ENCODE measurements at places on chromosomes 5 and 9.

- no peak for DNase-seq
These were observed 141.7 kb downstream of the GADD45G start for GRCh38 chr9:89746385-89747116.

GRCh38 chr5:174145821-174146220 lies 100.3 kb downstream of the NSG2 start:
- no peak for DNase-seq

DNA sequence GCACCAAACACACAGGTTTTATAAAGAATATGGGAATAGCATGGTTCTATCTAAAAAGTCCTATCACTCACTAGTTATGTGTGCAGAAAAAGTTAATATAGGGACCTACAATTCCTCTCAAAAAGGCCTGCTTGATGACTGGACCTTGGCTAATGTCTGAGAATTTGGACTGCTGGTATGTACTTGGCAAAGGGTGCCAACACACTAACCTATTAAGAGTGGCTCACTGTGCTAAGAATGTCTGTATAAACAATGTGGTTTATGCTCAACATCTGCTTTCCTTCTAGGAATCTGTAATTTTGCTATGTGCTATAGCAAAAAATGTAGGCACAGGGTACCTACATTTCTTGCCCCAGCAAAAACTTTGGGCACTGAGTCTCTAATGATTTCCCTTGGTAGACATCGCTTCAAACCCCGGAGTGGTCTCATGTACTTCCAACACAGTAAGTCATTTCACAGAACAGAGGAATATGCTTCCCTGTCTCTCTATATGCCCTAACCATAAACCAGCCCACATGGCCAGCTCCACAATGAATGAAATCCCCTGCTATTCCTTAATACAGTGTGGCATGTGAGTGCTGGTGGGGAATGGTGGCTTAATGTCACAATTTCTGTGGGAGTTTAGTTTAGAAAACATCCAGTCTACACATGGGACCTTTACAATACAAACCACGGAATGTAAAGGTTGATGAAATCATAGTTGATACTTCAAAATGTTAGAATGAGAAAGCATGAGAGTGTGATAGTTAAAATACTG lies 101.7 kb downstream of the UBAP2 start:
- peak; percentile 86 for DNase-seq

DNA sequence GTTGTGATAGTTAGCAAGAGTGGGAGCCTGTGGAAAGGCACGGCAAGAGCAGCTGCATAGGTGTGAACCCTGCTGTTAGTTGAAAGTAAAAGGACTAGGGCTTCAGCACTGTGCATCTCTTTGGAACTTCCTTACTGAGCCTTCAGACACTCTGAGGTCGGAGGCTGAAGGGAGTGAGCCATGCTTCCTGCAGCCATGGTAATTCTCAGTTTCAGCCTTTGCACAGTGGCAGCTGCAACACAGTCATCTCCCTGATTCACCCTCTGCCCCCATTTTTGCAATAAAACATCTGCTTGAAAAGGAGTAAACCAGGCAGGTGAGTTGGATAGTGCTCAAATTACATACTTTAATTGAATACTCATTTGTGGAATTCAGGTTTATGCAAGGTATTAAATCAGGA lies 6.5 kb upstream of the TLE4 start:
- no peak for DNase-seq

DNA sequence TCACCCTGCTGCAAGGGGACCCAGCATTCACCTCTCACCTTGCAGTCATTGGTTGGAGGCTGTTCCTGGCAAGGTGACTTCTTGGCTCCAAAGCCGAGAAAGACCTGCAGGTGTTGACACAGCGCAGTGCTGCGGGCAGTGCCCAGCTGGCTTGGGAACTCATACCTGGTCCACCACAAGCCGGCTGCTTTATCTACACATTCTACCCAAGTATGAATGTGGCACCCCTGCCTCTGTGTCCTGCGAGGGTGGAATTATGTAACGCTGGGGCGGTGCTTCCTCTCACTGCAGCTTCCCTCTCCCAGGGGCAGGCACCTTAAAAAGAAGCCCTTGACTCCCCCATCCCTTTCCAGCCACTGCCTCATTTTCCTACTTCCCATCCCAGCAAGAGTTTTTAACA lies 2.5 kb upstream of the ZMYND19 start:
- no peak for DNase-seq

DNA sequence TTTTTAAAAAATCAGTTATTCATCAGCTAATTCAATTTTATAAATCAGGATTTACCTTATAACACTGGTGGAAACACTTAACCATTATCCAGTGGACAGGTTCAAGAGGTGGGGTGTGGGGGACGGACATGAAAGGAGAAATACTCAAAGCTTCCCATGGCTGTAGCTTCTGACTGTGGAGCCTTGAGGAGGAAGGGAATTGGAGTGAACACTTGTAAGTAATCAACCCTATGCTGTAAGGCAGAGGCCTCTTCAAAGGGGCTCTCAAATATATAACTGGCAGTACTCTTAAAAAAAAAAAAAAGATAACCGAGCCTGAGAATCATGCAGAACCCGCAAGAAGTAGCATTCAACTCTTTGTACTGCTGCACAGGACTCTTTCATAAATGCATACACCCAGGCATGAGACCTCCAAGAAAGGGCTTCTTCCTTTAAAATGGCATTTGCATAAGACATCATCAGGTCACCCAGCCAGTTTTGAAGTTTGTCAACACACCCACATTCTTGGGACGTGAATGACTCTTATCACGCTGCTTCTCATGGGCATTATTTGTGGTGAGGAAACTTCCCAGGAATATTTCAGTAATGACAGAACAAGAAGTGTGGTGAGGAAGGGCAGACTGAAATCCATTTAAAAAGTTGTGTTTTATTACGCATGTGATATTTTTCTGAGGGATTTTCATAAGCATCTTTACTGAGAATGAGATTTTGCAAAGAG lies 8.1 kb downstream of the OSMR start:
- no peak for DNase-seq

GRCh38 chr5:94240134-94240533 lies 378.3 kb downstream of the KIAA0825 start:
- no peak for DNase-seq

- DNase-seq, result no peak
These were observed 20.6 kb downstream of the NTNG2 start for GRCh38 chr9:132182314-132183091.

DNA sequence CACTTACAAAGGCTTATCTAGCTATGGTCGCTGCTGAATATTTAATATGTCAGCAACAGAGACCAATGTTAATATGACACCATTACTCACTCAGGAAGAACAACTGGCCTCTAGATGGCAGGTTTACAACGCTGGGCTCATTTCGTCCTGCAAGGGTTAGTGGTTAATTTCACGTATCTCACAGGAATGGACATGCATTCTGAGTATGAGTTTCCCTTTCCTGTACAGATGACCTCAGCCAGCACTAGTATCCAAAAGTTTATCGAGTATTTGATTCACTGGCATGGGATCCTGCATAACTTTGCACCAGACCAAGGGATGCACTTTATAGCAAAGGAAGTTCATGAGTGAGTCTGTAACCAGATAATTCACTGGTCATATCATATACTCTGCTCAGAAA lies 8.7 kb upstream of the TRPC7 start:
- no peak for DNase-seq

GRCh38 chr5:124998520-124998919 lies 252.1 kb upstream of the ZNF608 start:
- DNase-seq, result no peak

DNA sequence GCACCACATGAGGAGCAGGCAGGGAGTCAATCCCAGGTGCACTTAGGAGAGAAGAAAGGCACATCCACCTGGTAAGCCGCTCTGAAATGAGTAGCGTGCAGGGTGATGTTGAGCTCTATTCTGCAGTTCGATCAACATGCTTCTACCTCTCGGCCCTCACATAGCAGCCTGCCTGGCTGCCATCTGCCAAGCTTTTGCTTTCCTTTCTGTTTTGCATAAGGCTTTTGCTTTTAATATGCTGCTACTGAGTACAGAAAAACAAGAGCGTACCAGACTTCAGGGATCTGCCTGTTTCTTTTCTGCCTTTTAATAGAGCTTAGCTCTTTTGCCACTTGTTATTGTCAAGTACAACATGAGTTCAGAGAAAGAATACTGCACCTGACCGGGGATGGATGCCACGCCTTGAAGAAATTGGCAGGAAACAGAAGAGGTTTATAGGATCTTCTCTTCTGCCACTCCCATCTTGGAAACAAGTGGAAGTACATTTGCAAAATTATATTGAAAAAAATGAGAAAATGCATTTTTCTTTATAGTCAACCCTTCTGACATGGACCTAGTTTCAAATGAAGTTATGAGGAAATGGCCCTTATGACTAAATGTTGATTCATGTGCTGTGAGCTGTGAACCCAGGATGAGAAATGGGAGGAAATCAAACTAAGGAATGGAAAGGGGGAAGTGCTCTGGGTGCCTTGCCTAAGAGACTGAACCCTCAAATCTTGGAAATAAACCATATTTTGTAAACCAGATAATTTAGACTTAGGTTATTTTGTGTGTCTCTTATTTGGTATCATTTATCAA lies 4.0 kb upstream of the FCHO2 start:
- no peak for DNase-seq

GRCh38 chr5:66222455-66222854 lies 78.4 kb downstream of the SREK1 start:
- no peak for DNase-seq

- DNase-seq, result no peak
These were observed 88.5 kb downstream of the FAM174A start for GRCh38 chr5:100623719-100624118.

- DNase-seq, result no peak
These were observed 146.4 kb downstream of the GCNT1 start for GRCh38 chr9:76605321-76605900.

- no peak for DNase-seq
These were observed 214.3 kb upstream of the GRIA1 start for GRCh38 chr5:153276151-153276550.

GRCh38 chr5:65828022-65828896 lies 98.1 kb upstream of the ERBIN start:
- DNase-seq, result peak; percentile 70

Data from AG09319 (cell line).